ELF-1 (cell line): ENCODE measurements at places on chromosomes 13 and 19.

DNA sequence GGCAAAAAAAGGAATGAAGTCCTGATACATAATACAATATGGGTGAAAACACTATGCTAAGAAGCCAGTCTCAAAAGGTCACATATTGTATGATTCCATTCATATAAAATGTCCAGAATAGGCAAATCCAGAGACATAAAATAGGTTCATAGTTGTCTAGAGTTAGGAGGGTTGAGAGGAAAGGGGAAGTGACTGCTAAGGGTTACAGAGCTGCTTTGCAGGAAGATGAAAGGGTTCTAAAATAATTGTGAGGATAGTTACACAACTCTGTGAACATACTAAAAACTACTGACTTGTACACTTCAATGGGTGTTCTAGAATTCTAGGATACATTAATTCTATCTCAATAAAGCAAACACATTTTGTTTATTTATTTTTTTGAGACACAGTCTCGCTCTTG is 25.7 kb downstream of the CAB39L start:
- DNase-seq: no peak

- no peak for DNase-seq
These were observed 60.1 kb upstream of the F7 start for GRCh38 chr13:113045251-113046127.

GRCh38 chr13:92896842-92897241 is 329.8 kb upstream of the GPC6 start:
- DNase-seq: peak; percentile 3

DNA sequence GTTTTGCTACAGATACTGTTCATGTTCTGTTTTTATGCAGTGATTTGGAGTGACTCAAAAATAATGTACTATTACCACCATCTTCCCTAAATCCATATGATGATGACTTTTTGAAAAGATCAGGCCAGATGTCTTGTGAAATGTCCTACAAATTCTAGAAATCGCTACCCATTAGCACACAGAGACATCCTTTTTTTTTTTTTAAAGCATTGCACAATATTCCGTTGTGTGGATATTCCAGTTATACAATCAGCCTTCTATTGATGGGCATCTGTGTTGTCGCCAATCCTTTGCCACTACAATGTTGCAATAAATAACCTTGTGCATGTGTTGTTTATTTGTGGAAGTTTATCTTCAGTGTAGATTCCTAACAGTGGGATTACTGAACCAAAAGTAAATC is 24.5 kb downstream of the ZDHHC20 start:
- no peak for DNase-seq

DNA sequence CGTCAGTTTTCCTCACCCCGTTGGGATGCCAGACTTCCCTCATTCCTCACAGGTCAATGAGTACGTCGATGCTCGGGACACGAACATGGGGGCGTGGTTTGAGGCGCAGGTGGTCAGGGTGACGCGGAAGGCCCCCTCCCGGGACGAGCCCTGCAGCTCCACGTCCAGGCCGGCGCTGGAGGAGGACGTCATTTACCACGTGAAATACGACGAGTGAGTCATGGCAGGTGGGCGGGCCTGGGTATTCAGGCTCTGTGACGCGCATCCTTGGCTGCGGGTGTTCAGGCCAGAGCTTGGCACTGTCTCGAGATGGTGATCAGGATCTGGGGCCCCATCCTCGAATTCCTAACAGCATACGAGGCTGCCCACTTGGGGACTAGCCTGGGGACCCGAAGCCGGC is 21.4 kb downstream of the UHRF1 start:
- no peak for DNase-seq

GRCh38 chr13:113417836-113418721 is 35.2 kb downstream of the ADPRHL1 start:
- no peak for DNase-seq

DNA sequence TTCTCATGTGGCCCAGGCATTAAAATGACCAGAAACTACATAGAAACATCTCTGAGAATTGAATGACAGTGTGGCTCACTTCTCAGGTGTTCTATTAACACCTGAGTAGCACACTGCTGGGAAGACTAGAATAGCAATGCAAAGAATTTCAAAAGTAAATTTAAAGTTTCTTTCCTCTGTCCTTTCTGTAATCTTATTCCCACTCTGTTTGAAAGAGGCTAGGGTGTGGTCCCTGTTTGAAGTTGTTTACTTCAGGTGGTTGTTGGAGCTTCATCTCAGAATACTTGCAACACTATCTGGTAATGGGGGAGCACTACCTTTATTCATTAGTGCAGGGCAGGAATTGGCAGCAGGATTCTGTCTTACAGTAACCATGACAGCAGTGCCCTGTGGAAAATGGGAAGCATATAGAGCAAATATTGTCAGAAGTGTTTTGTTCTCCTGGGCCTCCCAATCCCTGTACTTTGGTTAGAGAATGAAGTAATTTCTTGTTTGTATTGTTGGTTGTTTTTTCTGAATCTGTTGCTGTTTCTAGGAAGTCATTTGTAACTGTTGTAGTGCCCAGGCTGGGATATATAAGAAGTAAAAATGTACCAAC is 1210.2 kb upstream of the ATXN8OS start:
- DNase-seq: no peak

DNA sequence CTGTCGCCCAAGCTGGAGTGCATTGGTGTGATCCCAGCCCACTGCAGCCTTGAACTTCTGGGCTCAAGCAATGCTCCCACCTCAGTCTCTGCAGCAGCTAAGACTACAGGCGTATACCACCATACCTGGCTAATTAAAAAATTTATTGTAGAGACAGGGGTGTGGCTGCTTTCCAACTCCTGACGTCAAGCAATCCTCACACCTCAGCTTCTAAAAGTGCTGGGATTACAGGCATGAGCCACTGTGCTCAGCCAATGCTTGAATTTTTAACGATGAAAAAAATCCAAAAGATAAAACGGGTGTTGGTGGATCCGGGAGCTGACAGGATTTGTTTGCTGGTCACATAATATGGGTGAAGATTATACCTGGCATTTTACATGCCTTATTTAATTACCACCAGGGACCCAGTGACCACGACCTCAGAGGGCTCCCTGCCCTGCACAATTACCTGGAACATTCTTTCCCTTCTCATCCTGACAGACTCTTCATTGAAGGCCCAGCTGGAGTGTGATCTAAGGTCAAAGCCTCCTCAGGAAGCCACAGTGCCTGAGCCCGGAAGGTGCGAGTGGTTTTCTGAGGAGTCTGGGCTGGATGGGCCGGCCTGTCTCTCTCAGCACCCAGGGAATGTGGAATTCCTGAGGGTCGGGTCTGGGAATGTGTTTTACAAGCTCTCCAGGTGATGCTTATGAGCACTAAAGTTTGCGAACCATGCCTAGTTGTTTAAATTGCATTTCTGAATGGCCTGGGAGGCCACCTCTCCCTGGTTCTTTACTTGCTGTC is 193.3 kb downstream of the USP12 start:
- peak; percentile 65 for DNase-seq

GRCh38 chr19:56304243-56304642 is 10.4 kb downstream of the ZSCAN5A start:
- no peak for DNase-seq

- DNase-seq: no peak
These were observed 2.8 kb upstream of the DMPK start for GRCh38 chr19:45785097-45785496.

DNA sequence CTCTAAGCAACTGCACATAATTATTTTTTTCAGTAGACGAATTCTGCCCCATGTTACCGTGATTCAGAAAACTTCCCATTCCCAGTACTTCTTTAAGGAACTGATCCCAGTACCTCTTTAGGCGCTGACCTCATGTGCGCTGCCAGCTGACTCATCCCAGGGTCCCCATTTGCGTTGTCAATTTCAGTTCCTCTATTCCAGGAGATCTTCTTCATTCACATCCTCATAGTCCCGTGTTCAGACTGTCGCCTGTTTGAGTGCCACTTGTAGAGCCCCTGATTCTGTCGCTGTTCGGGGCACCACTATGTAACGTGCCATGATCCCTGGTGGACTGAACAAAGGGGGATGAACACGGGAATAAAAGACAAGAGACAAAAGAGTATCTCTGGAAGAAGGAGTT is 16.4 kb downstream of the FPR3 start:
- DNase-seq: no peak

- DNase-seq: no peak
These were observed 663.8 kb downstream of the LIG4 start for GRCh38 chr13:107551521-107551920.

- no peak for DNase-seq
These were observed 6.6 kb downstream of the TBC1D17 start for GRCh38 chr19:49884109-49884508.

- DNase-seq: no peak
These were observed 60.3 kb upstream of the STARD13 start for GRCh38 chr13:33345842-33346241.

GRCh38 chr13:49806126-49806536 is 13.6 kb upstream of the KPNA3 start:
- DNase-seq: no peak

DNA sequence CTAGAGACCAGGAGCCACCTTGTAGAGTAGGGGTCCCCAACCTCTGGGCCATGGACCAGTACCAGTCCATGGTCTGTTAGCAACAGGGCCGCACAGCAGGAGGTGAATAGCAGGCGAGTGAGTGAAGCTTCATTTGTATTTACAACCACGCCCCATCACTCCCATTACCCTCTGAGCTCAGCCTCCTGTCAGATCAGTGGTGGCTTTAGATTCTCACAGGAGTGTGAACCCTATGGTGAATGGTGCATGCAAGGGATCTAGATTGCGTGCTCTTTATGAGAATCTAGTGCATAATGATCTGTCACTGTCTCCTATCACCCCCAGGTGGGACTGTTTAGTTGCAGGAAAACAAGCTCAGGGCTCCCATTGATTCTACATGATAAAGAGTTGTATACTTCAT is 303.6 kb downstream of the KCNRG start:
- DNase-seq: peak; percentile 20

- DNase-seq: no peak
These were observed 35.8 kb downstream of the ZIC5 start for GRCh38 chr13:99935772-99936171.

DNA sequence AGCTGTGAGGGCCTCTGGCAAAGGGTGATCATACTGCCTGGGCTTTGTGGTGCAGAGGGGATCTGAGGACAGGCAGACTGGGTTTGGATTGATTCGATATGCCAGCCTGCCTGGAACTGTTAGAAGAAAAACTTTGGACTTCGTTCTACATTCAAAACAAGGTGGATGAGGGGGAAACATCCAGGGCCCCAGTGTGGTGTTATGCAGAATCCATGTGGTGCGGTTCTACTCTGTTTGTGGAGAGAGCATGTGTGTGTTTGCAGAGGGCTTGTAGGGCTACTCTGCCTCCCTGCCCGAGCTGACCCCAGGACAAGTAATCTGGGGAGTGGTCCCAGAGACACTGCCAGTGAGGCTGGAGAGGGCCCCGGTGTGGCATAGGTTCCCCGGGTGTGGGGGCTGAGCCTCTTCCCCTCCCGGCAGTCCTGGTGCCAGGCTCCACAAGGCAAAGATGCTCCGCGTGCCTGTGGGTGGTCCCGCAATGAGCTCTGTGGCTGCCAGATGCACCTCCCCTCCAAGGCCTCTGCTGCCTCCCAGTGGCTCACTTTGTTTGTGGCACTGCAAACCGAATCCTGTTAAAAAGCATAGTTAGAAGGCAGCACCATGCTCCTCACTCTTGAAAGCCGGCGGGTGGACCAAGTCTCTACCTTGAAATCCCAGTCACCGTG is 22.3 kb upstream of the TFDP1 start:
- peak; percentile 88 for DNase-seq

- DNase-seq: peak; percentile 81
These were observed 6.5 kb upstream of the OPA3 start for GRCh38 chr19:45591004-45591637.

DNA sequence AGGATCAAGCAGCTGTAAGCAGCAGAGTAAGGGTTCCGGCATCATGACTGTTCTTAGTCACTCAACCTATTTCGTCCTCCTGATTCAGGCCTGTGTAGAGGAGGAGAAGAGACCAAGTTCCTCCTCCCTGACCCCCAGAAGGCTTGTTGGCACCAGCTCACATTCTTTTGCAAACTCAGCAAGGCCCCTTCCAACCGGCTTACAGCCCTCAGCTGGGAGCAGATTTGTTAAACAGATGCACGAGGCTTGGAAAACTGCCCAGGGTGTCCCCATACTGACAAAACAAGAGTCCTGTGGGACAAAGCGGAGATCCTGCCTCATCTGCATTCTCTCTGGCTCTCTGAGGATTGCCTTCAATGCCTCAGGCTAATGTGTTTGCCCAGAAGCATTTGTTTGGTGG is 113.2 kb upstream of the SOX21 start:
- peak; percentile 95 for DNase-seq

GRCh38 chr13:26961890-26962615 is 201.5 kb upstream of the GPR12 start:
- DNase-seq: no peak

- DNase-seq: no peak
These were observed 15.6 kb downstream of the PABPC3 start for GRCh38 chr13:25111585-25111956.

DNA sequence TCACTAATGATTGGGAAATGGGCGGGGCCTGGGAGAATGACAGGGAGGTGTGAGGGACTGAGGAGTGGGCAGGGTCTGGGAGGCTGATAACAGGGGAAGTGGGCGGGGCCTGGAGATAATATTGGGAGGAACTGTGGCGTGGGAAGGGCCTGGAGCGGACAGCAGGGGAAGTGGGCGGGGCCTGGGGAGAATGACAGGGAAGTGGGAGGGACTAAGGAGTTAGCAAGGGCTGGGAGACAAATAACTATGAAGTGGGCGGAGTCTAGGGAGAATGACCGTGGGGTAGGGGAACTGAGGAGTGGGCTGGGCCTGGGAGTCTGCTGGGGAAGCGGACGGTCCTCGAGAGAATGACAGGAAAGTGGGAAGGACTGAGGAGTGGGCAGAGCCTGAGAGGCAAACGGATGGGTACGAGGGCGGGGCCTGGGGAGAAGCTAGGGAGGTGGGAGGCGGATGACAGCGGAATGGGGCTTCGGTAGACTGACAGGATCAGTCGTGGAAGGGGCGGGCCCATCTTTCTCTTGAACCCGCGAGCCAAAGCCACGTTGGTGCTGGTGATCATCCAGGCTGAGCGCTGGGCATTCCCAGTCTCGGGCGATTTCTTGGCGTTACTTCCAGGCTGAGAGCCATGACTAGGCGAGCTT is 14.0 kb upstream of the TUBB4A start:
- peak; percentile 98 for DNase-seq

GRCh38 chr13:110305949-110306339 is 1.0 kb downstream of the COL4A1 start:
- DNase-seq: no peak

GRCh38 chr19:28019901-28020300 is 1193.0 kb downstream of the UQCRFS1 start:
- DNase-seq: no peak

GRCh38 chr19:3605361-3605760 is 1.3 kb downstream of the TBXA2R start:
- DNase-seq: no peak

DNA sequence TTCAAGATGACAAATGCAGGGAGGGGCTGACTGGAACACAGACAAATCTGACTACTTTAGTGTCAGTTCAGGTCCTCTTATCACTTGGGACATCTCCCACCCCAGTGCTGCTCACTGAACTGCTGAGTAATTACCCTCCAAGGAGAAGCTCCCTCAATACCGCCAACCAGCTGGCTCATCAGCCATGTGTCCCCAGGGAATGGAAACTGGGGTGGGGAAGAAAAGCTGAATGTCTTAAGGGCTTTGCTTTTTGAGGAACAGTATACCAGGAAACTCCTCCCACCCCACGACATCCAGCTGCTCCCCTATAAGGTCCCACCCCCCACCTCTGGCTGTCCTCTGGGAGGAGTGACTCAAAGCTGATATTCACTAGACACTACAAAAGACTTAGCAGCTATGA is 2.0 kb downstream of the ZNF823 start:
- peak; percentile 62 for DNase-seq

- no peak for DNase-seq
These were observed 7.6 kb upstream of the ZSCAN22 start for GRCh38 chr19:58319241-58319640.
